Stimulated activated CD8-positive, alpha-beta memory T cell treated with anti-CD3 and anti-CD28 coated beads, Interleukin-15, amount 100 ng/mL, for 1 hour (primary cell): ENCODE measurements at places on chromosomes 1 and 21.

DNA sequence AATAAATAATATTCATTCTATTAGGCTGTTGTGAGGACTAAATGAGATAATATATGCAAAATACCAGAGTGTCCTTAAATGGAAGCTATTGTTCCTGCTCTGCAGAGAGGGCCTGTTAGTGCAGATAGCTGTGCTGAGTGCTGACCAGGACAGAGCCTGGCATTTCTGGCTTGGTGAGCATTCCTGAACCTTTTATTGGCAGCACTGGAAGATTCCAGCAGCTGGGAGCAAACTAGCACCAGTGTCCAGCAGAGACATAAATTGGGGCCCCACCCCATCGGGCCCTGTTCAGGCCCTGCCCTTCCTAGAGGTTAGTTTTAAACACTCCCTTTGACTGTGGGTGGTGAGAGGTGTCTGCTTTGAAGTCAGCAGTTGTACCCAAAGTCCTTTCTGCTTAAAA is 85.9 kb upstream of the GADD45A start:
- no peak for DNase-seq

- DNase-seq, result no peak
Measured at GRCh38 chr1:223670458-223671159, 5.1 kb upstream of the CAPN8 start.

- no peak for DNase-seq
Measured at GRCh38 chr1:186985889-186986491, 157.2 kb downstream of the PLA2G4A start.

DNA sequence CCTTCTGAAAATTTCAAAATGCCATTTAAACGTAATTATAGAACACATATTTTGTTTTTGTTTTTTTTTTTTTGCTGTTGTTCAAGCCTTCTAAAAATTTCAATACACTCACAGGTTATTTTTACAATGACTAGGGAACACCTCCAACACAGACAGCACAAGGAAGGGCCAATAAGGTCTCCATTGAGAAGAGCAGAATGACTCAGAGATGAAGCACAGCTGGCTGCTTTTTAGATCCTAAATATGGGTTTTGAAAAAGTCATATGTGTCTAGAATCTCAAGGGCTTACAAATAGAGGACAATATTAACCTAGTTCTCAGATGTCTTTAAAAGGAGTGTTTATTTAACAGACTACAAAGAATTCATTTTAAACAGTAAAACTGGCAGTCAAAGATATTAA is 104.6 kb downstream of the NEGR1 start:
- no peak for DNase-seq

DNA sequence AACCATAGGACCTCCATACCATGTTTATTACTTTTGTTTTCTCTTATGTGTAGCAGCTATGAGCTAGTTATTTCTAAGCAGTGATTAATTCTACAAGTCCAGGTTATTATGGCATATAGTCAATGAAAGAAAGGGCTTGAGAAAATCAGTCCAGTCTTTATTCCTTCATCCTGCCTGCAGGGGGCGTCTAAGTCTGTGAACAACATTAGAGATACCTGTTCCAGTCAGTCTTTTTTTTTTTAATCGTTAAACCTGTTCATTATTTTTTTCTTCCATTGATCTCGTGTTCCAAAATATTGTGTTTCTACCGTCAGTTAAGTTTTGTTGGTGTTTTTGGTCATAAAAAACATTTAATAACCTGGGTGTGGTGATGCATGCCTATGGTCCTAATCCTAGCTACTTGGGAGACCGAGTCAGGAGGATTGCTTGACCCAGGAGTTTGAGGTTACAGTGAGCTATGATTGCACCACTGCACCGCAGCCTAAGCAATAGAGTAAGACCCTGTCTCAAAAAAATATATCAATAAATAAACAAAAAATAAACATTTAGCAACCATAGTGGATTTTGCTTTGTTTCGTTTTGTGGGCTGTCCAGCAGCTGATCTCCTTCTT is 29.4 kb upstream of the CD2 start:
- peak; percentile 73 for DNase-seq

GRCh38 chr1:163772246-163772645 is 450.5 kb downstream of the NUF2 start:
- DNase-seq, result no peak

- DNase-seq, result no peak
Measured at GRCh38 chr1:106621853-106622252, 434.6 kb upstream of the PRMT6 start.

DNA sequence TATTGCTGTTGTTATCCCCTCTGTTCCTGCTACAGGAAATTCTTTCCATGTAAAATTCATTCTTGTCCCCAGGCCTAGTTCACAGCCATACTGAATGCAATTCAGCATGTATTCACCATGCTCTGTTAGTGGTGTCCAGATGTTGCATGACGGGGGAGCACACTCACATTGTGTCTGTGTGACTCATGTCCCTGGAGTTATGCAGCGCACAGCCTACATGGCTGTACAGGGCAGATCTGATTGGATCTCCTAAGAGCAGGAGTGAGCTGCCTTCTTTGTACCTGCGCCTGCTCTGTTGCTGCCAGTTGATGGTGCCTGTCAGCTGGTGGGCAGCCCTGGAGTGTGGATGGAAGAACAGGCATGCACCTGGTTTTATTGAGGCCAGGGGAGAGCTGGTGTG is 17.6 kb downstream of the HTR6 start:
- no peak for DNase-seq

- DNase-seq, result no peak
Measured at GRCh38 chr1:100308777-100309176, 42.8 kb downstream of the RTCA start.
